ENCODE measurements at places on chromosomes 2 and 18.

DNA sequence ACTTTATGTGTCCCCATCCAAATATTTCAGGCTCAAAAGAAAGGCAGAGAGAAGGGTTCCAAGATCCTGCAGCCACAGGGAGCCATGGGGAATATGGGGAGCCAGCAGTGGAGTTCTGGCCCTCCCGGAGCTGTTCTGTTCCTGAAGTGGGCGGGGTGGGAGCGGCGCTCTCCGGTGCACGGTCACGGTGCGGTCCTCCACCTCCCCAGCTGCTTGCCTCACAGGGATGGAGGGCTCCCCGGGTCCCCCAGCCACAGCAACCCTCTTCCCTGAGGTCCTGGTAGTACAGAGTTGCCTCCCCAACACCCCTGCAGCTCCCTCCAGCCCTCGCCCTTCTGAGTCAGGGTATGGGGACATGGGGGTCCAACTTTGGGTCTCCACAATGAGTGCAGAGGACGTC, 26.2 kb upstream of the SNED1 start:
- no peak for DNase-seq

DNA sequence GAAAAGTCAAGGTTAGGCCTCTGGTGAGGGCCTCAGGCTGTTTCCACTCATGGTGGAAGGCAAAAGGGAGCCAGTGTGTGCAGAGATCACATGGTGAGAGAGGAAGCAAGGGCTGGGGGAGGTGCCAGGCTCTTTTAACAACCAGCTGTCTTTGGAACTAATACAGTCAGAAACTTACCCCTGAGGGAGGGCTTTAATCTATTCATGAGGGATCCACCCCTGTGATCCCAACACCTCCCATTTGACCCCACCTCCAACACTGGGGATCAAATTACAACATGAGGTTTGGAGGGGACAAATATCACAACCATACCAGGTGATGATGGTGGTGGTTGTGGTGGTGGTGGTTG, 10.9 kb downstream of the POLI start:
- DNase-seq = no peak

DNA sequence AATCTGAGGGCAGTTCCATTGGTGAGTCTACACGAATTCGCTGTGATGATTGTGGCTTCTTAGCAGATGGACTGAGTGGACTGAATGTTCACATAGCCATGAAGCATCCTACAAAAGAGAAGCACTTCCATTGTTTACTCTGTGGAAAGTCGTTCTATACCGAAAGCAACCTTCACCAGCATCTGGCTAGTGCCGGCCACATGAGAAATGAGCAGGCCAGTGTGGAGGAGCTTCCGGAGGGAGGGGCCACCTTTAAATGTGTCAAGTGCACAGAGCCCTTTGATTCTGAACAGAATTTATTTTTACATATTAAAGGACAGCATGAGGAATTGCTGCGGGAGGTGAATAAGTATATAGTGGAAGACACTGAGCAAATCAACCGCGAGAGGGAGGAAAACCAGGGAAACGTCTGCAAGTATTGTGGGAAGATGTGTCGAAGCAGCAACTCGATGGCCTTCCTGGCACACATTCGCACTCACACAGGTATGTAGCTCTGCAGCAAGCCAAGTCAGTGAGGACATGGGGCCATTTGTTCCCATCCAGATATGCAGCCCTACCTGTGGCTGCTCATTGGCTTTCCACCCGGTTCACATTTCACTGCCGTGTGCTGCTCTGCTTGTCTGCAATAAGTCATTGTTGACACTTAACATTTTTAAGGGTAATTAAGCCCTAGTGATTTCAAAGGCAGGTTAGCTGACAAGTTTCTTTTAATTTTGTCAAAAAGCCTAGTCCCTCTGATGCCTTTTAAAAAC, 37.7 kb downstream of the ZNF407 start:
- no peak for DNase-seq

GRCh38 chr2:23131066-23131575, 253.9 kb upstream of the KLHL29 start:
- DNase-seq = no peak

GRCh38 chr2:176852667-176853066, 359.9 kb upstream of the HNRNPA3 start:
- no peak for DNase-seq

- no peak for DNase-seq
Measured at GRCh38 chr18:56026509-56026908, 438.5 kb upstream of the TCF4 start.

DNA sequence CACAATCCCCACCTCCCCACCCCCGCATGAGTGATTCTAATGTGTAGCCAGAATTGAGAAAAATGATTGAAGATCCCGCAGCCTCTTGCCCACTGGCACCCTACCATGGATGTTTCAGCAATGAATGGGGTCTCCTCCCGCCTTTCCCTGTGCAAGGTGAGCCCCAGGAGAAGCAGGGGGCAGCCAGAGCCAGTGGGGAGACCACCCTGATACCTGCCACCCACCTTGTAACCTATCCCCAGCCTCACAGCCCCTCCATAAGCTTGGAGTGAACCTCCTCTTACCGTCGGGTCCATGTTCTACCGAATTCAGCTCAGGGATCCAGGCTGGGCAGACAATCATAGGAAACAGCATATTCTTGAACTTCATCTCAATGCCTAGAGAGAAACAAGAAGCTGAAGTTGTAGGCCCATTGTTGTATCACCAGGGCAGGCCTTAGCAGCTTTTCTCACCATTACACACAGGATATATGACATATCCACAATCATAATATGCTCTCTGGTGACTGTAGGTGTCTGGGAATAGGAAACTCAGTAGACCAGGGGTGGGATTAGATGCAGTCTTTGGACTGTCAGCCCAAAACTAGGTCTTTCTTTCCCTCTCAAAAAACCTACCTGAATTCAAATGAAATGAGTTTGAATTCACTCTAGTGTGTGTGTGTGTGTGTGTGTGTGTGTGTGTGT, 30.9 kb downstream of the XDH start:
- no peak for DNase-seq

- no peak for DNase-seq
Measured at GRCh38 chr2:173099271-173099670, 23.6 kb downstream of the MAP3K20 start.

DNA sequence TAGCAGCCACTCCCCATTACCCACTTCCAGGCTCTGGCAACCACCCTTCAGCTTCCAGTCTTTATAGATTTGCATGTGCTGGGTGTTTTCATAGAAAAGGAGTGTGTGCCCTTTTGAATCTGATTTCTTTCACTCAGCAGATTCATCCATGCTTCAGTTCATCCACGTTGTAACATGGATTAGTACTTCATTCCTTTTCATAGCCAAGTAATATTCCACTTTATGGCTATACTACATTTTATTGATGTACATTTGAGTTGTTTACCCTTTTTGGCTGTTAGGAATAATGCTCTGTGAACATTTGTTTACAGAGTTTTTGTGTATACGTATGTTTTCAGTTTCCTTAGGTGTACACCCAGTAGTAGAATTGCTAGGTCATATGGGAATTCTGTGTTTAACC, 205.5 kb upstream of the RAB12 start:
- no peak for DNase-seq

DNA sequence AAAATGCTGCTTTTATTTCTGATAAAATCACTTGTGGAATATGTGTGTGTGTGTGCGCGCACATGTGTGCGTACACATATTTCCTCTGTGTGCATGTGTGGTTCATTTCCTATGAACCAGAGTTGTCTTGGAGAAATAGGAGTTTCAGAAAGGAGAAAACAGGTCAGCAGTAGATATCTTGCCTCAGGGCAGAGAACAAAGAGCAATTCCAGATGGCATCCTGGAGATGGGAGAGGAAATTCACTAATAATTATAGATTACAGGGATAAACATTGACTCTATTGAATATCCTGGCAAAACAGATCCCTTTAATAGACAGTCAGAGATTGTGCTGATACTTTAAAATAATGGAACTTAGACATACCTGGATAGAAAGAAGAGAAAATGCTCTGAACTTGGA, 298.0 kb downstream of the TRIB2 start:
- DNase-seq = no peak

DNA sequence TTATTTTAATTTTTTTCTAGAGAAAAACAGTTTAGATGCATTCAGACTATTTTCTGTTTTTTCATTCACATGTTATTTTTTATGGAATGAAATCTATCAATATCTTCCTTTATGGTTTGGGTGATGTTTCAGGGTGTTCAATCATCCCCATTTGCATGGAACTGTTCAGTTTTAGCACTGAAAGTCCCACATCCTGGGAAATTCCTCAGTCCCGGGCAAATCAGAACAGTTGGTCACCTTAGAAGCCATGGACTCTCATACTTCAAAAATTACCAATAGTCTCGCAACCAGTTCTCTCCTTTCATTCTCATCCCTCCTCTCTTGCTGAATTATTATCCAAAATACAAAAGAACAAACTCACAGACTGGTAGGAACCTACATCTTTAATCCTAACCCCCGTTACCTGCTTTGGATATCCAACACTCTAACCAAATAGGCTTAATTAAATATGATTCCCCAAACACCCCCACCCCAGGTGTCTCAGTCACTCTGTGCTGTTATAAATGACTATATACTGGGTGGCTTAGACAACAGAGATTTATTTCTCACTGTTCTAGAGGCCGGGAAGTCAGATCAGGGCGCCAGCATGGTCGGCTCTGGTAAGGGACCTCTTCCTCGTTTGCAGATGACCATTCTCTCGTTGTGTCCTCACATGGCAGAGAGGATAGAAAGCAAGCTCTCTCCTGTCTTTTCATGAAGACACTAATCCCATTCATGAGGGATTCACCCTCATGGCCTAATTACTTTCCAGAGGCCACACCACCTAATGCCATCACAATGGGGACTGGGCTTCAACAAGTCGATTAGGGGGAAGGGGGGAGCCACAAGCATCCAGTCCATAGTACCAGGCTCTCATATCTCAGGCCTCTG, 57.7 kb upstream of the SLC1A4 start:
- no peak for DNase-seq

DNA sequence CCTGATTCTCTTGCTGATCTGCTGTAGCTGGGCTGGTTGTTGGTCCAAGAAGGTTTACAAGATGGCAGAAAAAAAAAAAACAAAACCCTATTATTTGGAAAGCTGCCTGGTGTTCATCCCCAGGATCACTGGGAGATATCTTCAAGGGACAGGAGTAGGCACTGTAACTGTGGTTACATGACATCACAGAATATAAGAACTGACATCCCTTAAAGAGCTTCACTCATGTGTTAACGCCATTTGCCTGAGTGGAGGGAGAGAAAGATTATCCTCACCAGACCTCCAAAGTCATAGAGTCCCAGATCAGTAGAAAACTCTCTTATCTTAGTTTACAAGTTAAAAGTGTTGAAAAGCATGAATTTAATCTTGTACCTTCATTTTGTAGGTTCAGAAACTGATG, 95.3 kb upstream of the BZW1 start:
- DNase-seq = no peak

DNA sequence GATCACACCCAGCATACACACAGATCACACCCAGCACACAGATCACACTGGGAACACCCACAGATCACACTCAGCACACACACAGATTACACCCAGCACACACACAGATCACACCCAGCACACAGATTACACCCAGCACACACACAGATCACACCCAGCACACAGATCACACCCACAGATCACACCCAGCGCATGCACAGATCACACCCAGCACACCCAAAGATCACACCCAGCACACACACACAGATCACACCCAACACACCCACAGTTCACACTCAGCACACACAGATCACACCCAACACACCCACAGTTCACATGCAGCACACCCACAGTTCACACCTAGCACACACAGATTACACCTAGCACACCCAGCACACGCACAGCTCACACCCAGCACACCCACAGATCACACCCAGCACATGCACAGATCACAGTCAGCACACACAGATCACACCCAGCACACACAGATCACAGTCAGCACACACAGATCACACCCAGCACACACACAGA, 117.6 kb downstream of the DYSF start:
- no peak for DNase-seq

- DNase-seq = no peak
Measured at GRCh38 chr2:213723707-213724106, 439.4 kb downstream of the SPAG16 start.

GRCh38 chr2:52698408-52698807, 1069.2 kb upstream of the CHAC2 start:
- no peak for DNase-seq

- DNase-seq = no peak
Measured at GRCh38 chr2:239964399-239965185, 60.5 kb downstream of the NDUFA10 start.

DNA sequence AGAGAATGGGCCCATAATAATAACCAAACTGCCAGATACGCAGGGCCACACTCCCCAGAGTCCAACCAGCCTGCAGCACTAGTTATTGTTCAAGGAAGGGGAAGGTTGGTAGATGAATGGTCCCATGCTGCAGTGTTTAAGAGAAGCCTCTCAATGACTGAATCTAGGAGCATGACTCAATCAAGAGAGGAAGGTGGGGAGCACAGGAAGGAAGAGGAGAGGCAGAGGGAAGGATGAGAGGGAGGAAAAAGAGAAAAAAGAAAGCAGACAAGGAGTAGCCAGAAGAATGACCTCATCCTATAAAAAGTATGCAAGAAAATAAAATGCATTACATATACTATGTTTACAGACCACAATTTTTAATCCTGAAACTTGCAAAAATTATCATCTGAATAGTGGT, 174.5 kb downstream of the TCF4 start:
- no peak for DNase-seq

DNA sequence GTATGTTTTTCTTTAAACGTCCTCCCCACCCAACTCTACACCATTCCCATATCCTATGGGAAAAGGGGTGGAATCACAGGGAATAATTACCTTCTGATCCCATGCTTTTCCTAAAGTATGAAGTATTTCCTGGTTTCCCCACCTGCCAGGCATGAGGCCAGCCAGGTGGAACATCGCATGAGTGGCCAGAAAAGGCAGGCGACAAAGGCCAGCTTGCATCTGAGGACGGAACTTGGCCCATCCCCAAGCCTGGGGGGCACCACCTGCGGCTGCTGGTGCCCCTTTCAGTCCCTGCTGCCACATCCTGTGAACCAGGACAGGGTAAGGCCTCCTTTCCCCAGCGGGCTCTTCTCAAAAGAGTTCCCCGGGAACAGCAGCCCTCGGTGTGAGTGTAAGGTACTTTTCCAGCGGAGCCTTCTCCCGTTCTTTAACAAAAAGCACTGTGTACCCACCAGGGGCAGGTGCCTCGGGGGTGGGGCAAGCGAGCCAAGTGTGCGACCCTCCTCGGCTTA, 1.2 kb upstream of the ERFE start:
- DNase-seq = no peak

- no peak for DNase-seq
Measured at GRCh38 chr2:21774691-21775368, 651.1 kb downstream of the TDRD15 start.

DNA sequence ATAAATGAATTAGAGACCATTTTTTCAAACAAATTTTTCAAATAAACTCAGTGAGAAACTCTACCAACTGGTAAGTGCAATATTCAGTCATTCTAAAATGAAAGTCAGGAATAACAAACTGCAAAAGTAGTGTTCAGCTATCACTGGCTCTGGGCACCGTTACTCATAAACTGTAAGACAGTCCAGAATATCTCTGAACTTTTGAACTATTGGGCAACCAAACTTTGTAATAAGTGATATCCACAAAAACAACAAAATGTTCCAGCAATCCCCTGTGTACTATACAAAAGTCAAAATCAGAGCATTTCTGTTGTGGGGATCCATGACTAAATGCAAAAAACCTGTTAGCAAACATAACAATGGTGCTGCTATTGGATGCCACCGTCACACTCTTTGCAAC, 56.3 kb downstream of the SLC25A12 start:
- no peak for DNase-seq

GRCh38 chr2:128364441-128364911, 45.8 kb upstream of the HS6ST1 start:
- DNase-seq = no peak

GRCh38 chr2:113700186-113700841, 56.1 kb downstream of the SLC35F5 start:
- DNase-seq = peak; percentile 47

GRCh38 chr2:182283512-182283911, 143.3 kb downstream of the PDE1A start:
- no peak for DNase-seq
